ENCODE measurements at places on chromosomes 5 and 9.

- no peak for DNase-seq
These were observed 331.3 kb upstream of the CCNG1 start for GRCh38 chr5:163106098-163106497.

GRCh38 chr5:111345731-111346130, 121.5 kb downstream of the CAMK4 start:
- no peak for DNase-seq

DNA sequence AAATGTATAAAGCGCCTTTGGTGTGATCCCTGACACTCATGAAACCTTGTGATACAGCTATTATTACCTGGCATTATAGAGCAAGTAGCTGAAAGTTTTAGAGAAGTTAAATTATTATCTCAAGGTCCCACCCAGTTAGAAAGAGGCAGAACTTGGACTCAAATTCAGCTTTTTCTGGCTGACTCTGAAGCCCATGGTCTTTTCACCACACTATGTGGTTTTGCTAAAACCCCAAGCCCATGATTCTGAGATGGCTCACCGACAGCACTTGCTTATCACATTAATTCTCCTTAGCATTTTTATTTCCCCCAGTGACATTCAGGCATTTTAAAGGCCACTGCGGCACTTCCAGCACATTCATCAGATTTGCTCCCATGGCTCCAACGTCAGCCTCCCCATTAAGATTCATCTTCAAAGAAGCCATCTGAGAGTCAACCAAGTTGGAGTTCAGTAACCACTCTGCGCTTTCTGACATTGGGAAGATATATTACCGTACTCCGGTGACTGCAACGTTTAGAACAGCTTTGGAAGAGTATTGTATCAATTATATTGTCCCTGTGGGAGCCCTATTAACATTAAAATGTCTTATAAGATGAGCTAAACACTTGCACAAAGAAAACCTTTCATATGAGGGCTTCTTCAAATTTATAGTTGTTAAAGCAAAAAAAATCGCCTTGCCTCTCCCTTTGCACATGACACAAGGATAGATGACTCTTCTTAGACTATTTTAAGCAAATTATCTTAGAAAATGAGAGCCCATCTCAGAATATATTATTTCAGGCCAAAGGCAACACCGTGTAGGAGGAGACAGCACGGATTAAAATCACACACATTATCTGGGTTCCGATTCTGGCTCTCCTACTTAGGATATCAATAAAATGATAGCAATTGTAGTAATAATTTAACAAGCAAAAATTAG, 638.1 kb downstream of the ACTL7B start:
- no peak for DNase-seq

DNA sequence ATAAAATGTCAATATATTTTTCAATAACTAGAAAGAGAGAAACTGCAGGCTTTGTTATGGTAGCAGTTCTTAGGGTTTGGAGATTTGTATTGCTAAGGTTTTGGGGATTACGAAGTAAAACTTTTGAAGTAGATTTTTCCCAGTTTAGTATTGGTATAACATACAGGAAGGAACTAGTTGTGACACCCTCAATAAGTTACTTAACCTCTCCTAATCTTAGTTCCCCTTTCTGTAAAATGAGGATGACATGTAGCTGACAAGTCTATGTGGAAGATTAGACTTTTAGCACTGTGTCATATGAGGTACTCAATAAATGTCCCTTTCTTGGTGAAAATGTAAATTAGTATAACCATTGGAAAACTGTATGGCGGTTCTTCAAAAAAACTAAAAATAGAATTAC, 73.4 kb upstream of the ATG10 start:
- no peak for DNase-seq

DNA sequence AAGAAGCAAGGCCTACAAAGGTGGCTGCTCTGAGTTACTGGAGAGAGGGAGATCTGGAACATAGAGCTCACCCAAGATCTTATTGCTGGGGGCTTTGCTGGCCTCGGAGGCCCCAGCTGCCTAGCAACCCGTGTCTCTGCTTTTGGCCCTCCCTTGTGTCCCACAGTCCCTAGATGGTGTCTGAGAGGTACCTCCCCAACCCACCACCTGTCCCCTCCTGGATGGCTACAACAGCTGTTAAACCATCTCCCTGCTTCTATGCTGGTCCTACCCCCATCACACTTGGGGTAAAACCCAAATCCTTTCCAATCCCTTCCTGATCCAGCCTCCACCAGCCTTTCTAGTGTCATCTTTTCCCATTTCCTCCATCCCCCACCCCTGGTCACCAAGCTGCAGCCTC, 86.6 kb downstream of the PPARGC1B start:
- DNase-seq = no peak

DNA sequence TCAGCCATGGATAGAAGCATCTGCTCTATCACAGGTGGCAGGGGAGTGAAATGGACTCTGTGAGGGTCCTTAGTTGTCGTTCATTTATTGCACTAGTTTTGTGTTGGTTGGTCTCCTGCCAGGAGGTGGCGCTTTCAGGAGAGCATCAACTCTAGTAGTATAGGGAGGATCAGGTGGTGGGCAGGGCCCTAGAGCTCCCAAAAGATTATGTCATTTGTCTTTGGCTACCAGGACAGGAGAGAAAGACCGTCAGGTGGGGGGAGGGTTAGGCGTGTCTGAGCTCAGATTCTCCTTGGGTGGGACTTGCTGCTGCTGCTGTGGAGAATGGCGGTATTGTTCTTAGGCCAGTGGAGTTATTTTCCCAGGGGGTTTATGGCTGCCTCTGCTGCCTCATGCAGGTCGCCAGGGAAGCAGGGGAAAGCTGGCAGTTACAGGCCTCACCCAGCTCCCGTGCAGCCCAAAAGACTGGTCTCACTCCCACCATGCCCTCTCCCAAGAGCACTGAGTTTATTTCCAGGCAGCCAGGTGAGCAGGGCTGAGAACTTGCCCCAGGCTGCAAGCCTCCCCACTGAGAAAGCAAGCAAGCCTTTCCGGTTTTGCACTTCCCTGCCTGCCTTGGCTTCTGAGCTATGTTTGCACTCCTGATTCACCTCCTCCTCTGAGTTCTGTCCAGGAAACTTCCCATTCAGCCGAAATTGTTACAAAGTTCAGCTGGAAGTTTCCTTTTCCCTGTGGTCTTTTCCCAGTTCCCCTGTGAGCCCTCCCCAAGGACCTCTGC, 317.3 kb downstream of the TAF11L14 start:
- no peak for DNase-seq

- DNase-seq = no peak
These were observed 28.6 kb downstream of the CYFIP2 start for GRCh38 chr5:157294407-157295091.

DNA sequence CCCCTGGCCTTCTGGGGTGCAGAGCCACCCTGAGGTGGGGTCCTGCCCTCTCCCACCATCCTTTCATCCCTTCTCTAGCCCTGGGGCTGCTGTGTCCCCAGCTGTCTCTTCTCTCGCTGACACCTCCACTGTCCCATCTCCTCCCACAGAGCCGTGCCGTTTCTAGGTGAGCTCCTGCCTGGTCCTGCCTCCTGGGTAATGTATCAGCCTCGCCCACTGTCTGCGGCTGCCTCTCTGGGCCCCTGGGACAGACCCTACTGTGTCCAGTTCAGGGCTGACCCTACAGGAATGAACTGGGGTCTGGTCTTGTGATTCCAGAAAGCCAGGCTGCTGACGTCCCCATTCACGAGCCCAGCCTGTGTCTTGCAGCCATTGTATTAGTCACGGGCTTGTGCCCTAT, 4.1 kb downstream of the PAEP start:
- DNase-seq = no peak

GRCh38 chr9:18382243-18382642, 91.7 kb upstream of the ADAMTSL1 start:
- no peak for DNase-seq

GRCh38 chr9:134892820-134893420, 12.3 kb downstream of the FCN2 start:
- no peak for DNase-seq

GRCh38 chr9:98836206-98836605, 28.7 kb downstream of the GALNT12 start:
- DNase-seq = no peak

DNA sequence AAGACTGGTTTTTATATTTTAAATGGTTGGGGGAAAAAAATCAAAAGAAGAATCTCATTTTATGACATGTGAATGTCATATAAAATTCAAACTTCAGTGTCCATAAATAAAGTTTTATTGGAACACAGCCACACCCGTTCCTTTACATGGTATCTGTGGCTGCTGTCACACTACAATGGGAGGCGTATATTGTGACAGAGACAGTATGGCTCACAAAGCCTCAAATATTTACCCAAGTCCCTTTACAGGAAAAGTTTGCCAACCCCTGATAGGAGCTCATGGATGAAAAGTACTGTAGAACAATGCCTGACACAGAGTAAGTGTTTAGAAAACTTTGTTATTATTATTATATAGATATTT, 5.2 kb upstream of the DUSP1 start:
- DNase-seq = no peak

GRCh38 chr9:22817181-22817580, 370.6 kb downstream of the DMRTA1 start:
- DNase-seq = no peak

GRCh38 chr5:148984345-148984744, 78.5 kb downstream of the SH3TC2 start:
- DNase-seq = no peak

DNA sequence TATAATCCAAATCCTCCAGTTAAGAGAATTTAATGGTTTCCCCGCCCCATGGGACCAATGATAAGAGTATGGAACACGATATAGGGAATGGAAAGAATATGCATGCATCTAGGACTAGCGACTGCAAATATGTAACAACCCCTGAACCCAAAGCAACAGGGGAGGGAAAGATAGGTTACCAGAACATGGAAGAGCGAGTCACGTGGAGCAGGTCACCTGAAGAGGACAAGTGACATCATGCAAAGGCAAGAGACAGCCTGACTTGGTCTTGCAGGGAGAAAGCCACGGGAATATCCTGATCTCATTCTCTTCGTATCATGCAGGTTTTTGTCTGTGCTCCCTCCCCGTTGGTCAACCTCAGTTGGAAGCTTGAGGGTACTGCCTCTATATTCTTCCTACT, 4.7 kb upstream of the UHRF2 start:
- no peak for DNase-seq

DNA sequence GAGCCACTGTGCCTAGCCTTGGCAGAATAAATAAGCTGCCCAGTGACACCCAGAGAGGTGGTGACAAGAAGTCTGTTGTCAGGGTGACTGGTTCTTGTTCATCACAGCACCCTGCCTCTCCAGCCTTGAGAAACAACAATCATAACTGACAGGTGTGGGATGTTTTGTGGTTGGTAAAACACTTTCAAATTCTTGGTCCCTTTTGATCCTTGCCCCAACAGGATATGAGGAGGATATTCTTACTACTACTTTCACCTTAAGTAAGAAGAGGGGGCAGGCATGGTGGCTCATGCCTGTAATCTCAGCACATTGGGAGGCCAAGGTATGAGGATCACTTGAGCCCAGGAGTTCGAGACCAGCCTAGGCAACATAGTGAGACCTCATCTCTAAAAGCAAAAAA, 14.2 kb upstream of the FRRS1L start:
- DNase-seq = no peak

DNA sequence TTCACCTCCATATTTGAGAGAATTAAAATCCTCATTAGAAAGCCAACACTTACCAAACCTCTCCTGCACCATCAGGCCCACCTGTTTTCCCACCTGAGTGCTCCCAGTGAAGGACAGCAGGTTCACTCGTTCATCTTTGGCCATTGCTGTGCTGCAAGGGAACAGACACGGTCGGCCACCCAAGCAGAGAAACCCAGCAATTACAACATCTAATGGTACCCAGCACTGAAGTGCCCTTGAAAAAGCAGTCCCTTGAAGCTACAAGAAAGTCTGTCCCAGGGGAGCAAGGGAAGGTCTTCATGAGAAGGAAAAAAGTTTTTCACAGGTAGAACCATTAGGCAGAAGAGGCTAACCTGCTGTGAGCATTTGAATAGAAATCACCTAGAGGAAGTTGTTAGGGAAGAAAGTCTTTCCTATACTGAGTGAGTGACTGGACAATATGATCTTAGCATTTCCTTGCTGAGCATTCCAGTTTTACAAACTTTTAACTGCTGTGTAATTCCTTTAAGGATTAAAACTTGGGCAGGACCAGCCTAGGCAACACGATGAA, 26.7 kb downstream of the ALDH7A1 start:
- no peak for DNase-seq

- no peak for DNase-seq
These were observed 1.7 kb downstream of the F2RL1 start for GRCh38 chr5:76820526-76820890.

- DNase-seq = no peak
These were observed 23.9 kb downstream of the DCANP1 start for GRCh38 chr5:135423146-135423845.

- no peak for DNase-seq
These were observed 90.1 kb upstream of the SLC12A2 start for GRCh38 chr5:127993476-127993875.

- DNase-seq = no peak
These were observed 560.7 kb downstream of the PSAT1 start for GRCh38 chr9:78857373-78858225.

- DNase-seq = no peak
These were observed 306.6 kb downstream of the ACTL7B start for GRCh38 chr9:108549184-108549583.

GRCh38 chr5:55855509-55855908, 4.4 kb downstream of the IL31RA start:
- no peak for DNase-seq

DNA sequence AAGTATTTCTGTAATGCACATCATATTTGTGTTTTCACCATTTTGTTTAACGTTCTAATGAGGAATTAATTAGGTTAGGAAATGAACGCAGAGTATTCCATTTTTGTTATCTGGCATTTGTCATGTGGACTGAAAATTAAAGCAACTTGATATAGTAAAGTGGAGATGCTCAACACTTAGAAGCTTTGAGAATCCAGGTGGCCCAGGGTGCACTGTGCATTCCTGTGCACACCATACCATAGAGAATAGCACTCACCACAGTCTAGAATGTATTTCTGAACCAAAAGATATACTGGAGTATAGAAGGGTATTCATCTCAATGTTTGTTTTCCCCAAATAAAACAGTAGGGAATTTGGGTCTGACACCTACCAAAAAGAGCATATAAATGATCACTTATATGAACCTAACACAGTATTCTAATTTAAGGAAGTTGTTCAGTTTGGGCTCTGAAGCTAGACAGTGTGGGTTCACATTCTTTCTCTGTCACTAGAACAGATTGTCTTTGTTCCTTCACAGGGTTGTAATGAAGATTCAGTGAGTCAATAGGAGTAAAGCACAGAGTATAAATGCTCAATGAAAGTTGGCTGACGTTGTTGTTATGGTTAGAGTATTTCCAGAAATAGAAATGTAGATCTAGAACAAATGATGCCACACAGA, 125.6 kb upstream of the DMRT1 start:
- no peak for DNase-seq

DNA sequence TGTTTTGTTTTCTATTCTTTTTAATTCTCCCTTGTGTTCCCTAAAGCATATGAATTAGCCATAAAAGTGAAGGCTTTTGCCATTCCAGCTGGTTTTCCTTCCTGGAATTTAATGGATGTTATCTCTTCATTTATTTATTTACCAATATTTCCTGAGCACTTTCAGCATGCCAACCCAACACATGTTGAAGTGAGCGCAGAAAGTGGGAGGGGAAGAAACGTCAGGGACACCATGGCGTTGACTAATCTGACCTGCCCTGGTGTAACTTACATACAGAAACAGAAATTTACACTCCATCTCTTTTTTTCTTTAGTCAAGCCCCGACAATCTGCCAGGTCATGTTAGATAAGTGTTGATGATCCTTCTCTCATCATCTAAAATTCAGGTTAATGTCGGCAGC, 247.5 kb downstream of the PCSK5 start:
- DNase-seq = no peak

Measured in caudate nucleus (tissue), 63 donors.